ENCODE measurements at places on chromosomes 2 and 18.

GRCh38 chr2:28970464-28971160, 10.5 kb upstream of the TOGARAM2 start:
- no peak for DNase-seq

DNA sequence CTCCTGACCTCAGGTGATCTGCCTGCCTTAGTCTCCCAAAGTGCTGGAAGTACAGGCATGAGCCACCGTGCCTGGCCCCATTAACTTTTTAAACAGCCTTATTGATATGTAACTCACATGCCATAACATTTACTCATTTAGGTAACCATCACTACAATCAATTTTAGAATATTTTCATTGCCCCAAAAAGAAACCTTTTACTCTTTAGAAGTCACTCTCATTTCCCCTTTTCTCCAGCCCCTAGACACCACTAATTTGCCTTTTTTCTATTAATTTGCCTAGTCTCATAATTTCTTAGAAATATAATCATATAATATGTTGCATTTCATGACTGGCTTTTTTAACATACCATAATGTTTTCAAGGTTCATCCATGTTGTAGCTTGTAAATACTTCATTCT, 57.2 kb upstream of the TACR1 start:
- DNase-seq = no peak

- DNase-seq = no peak
These were observed 231.9 kb upstream of the MGAT5 start for GRCh38 chr2:134021830-134022524.

- DNase-seq = no peak
These were observed 20.2 kb downstream of the IL18RAP start for GRCh38 chr2:102442967-102443828.

DNA sequence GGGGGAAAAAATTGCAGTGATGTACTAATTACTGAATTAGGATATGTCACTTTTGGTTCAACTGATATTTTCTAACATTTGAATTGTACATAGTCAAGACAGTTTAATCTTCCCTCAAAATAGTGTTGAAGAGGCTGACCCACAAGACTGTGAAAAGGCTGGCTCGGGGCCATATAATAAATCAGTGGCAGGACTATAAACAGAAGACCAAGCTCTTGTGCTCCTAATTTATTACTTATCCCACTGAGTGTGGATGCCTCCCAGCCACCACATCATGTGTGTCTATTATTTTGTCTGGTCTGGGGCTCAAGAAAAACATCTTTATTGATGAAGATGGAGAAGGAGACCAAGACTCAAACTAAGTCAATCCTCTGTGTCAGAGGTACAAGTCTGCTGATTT, 64.4 kb downstream of the PLEKHM3 start:
- no peak for DNase-seq

DNA sequence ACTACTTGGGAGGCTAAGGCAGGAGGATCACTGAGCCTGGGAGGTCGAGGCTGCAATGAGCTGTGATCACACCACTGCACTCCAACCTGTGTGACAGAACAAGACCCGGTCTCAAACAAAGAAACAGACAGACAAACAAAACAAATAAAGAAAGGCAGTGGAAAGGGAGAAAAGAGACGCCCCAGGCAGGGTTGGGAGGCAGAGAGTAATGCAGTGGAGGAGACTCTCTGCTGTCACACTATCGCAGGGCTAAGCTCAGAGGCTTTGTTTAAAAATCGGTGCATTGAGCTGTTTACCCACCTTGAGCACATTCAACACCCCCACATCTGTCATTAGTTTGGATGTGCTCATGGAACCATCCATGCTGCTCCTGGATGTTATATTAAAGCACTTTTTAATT, 84.2 kb upstream of the RMP24 start:
- DNase-seq = no peak

DNA sequence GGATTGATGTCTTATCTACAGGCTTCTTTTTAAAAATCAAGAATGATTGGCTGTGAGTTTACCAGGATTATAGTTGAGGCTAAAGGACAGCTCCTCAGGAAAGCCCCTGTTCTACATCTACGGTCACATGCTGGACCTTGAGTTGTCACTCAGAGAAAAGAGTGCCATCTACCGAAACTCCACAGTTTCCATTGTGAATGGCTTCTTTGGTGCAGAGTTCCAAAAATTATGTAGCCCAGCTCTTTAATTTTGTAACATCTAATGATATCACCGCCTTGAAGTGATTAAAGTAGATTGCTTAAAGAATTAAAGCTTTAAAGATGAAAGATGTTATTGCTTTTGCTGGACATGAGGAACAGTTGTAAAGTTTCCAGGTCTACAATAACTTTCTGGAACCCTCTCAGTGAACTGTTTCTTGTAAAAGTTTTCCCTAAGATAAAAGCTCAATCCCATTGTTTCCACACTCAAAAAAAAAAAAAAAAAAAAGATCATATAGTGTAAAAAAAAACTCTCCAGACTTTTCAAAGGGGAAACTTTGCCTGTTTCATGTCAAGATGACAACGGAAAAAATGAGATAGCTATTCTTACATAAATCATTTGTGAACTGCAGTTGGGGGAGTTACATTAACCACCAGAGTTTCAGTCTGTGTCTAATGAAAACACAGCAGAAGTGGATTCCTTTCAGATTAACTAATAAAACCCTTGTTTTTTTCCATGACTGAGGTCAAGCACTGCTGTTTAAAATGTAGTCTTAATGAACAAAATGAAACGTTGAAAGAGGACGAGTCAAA, 4.3 kb downstream of the COL3A1 start:
- DNase-seq = no peak

DNA sequence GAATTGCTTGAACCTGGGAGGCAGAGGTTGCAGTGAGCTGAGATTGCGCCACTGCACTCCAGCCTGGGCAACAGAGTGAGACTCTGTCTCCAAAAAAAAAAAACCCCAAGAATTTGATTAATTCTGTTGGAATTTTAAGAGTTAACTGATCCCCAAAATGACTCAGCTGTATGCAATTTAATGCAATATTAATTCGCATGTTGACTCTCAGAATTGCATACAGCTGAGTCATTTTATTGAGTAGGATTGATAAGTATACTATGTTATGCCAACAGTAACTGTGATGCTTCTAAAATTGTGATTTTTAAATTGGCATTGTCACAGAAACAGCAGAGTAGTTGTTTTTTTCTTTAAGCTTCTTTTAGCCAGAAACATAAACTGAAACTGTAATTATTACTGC, 19.6 kb downstream of the MSH2 start:
- no peak for DNase-seq

- no peak for DNase-seq
These were observed 38.2 kb upstream of the CHRNA1 start for GRCh38 chr2:174802459-174802858.

- no peak for DNase-seq
These were observed 44.6 kb downstream of the SMAD4 start for GRCh38 chr18:51074605-51075004.

DNA sequence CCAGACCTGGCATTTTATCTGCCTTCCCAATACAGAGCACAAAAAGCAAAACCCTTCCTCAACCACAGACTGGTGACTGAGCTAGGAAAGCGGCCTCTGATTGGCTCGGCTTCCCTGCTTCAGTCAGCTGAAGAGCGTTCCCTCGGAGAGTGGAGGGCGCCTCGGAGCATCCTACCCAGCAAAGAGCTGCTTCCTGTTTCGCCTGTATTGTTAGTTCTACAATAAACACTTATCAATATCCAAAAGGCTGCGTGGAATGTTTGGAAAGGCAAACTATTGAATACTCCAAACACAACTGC, 125.0 kb downstream of the CACNB4 start:
- DNase-seq = no peak

GRCh38 chr2:177753682-177754491, 318.7 kb downstream of the PDE11A start:
- no peak for DNase-seq

DNA sequence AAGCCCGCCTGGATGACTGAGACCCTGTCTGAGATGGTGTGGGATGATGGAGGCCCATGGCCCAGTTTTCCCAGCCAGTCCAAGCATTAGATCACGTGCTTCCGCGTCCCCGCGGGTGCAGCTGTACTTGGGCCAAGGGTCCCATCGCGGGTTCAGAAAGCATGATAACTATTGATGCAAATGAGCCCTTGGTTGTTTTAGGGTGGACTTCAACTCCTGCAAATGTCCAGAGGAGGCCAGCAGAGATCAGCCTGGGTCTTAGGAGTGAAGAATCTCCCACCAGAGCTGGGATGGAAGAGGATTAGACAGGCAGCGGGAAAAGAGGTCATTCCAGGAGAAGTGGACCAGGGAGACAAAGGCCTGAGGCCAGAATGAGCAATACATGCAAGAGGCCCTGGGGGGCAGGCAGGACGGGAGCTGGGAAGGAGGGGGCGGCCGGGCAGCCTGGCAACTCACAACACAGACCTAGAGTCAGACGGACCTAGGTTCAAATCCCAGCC, 89.9 kb upstream of the TMEM247 start:
- no peak for DNase-seq

GRCh38 chr2:215542690-215543089, 106.8 kb upstream of the FN1 start:
- no peak for DNase-seq

DNA sequence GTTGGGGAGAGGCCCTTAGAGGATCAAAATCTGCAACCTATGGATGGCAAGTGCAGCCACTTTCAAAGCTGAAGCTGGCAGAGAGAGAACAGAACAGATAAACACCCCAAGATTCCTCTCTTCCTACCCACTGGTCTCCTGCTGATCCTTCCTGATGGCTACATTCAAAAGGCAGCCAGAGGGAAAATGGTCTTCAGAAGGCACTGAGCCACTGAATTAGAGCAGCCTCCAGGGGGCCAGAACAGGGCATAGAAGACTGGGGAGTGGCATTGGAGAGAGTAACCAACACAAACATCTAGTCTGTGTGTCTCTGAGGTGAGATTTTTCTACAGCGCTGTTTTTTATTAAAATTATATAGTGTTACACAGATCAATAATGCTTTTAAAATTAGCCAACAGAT, 432.6 kb downstream of the PARD3B start:
- DNase-seq = no peak

DNA sequence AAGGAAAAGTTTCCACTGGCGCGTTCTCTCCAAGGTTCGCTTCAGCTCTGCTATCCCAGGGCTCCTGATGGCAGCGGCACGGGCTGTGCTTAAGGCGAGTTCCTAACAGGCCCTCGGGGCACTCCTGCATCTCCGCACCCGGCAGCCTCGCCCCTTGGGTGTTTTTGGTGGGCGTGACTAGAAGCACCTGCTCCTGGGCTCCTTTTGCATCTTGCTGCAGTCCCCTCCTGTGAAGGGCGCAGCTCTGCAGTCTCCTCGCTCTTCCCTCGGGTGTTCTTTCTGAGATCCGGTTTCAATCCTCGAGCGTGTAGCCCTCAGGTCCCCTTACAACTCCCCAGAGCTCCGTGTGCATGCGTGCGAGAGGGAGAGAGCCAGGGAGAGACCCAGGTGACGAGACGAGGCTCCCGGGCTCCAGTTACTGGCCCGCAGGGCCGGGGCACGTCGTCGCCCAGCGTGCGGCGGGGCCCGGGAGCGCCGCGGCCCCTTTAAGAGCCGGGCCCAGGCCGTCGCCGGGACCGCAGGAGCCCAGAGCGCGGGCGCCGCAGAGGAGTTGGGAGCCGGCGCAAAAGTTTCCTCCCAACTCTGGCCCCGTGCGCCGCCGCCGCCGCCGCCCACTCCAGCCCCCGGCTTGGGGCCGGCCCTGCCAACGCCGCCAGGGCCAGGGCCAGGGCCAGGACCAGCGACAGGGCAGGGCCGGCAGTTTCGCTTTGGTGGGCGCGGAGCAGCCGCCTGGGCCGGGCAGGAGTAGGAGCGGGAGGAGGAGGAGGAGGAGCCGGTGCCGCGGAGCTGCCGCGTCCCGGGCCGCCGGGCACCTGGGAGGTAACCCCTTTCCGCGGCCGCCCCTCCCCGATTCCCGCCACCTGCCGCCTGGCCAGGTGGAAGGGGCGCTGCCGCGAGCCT, at the start of gene PARD3B:
PARD3B (plus strand) TSS at position 515 of the 900 bp plus-strand sequence. CDS start 525 bp downstream, outside the sequence.
- DNase-seq = peak; percentile 21
